Epithelial cell of proximal tubule (primary cell): ENCODE measurements at places on chromosomes 4 and X.

DNA sequence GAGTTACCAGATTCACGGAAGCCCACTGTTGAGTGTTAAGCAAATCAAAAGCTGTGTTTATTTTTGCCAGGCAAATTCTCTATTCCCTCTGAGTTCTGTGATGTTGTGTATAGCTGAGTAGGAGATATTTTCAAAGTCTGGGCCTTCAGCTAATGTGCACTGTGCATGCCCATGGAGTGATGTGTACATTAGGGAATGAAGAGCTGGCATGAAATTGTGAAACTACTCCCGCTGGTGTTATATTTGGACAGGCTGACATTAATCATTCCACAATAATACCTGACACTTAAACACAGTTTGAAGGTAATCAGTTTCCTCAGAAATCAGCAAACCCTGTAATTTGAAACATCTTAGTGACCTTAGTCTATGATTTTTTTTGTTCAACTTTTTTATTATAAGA lies 88.1 kb upstream of the MBNL3 start:
- no peak for DNase-seq

GRCh38 chrX:65993332-65993731 lies 46.5 kb downstream of the VSIG4 start:
- no peak for DNase-seq

- DNase-seq = no peak
Measured at GRCh38 chr4:113614414-113614813, 147.1 kb downstream of the CAMK2D start.

DNA sequence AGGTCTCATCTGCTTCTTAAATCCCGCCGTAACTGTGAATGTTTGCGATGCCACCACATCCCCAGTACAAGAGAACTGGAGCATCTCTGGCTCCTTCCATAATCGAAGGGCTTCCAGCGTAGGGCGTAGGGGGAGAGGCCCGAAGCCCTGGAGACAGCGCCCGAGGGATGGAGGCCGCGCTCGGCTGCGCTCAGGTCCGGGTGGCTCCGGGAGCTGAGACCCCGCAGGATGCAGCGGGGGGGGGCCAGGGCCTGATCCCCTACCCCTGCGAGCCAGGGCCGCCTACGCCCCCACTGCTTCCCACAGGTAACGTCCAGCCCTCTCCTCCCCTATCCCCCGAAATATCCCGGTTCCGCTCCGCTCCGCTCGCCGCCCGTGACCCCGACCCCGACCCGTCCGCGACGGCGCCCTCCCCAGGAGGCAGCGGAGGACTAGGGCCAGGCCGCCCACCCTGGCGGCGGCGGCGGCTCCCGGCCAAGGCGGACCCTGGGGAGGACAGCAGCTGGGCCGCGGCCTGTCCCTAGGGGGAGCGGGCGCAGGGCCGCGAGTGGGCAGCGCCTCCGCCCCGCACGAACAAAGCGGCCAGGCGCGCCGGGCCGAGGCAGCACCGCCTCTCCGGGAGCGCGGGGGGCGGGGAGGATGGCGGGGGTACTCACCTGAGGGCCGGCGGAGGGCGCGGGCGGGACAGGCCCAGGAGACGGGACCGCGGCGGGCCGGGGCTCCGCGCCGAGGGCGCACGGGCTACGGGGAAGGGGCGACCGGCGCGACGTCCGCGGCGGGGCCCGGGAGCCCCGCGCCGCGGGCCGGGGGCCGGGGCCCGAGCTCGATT lies 723 bp downstream of the WDFY3 start:
- no peak for DNase-seq

DNA sequence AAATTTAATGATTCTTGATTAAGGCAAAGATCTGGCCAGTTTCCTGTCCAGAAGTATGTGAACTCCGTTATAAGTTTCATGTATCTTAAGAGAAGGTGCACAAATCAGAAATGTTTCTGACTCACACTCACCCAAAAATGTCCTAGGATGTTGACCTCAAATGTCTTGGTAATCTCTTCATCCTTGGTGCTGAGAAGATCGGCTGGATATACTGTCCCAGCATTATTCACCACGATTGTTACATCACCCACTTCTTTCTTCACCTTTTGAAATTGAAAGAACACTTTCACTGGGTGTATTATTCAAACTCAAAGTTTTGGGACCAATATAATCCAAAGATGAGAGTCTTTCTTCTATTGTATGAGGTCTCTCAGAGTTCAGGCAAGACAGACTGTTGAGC lies 5.7 kb downstream of the HSD17B13 start:
- no peak for DNase-seq

GRCh38 chr4:141352331-141352730 lies 131.6 kb downstream of the ZNF330 start:
- no peak for DNase-seq

DNA sequence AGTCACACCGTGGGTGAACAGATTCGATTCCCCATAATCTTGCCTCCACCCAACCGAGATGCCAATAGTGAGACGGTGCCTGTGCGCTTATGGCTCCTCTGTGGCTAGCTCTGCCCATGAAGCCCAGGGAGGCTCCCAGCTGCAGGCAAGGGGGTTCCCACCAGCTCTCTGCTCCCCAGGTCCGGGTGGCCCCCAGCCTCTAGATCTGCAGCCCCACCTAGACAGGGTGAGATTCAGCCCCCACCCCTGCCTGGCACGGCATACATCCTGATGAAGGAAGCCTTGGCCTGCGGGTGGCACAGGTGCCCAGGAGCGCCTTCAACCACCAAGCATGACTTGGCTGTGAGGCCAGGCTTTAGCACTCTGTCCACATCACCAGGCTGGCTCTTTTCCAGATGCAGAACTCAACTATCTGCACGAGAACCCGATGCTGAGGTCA lies 40.6 kb downstream of the WDR1 start:
- DNase-seq = no peak

GRCh38 chrX:100720301-100720700 lies 11.6 kb downstream of the SYTL4 start:
- DNase-seq = no peak

DNA sequence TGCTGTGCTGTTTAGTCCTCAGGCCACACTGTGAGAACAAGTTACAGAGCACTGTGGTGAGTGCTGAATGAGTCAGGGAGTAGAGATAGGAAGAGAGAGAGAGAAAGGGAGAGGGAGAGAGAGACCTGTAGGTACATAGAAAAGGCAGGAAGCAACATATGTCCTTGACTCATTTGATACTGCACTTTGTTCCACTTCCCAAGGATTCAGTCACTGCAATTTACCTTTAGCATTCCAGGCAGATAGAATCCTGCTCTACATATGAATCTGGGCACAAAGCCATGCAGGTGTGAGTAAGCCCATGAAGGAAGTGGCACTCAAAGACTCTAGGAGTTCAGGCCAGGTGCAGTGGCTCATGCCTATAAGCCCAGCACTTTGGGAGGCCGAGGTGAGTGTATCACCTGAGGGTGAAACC lies 1.0 kb upstream of the DAPP1 start:
- DNase-seq = no peak

GRCh38 chr4:140149846-140150635 lies 3.9 kb downstream of the MAML3 start:
- DNase-seq = no peak

- peak; percentile 56 for DNase-seq
Measured at GRCh38 chr4:1842993-1843448, 12.9 kb downstream of the LETM1 start.

DNA sequence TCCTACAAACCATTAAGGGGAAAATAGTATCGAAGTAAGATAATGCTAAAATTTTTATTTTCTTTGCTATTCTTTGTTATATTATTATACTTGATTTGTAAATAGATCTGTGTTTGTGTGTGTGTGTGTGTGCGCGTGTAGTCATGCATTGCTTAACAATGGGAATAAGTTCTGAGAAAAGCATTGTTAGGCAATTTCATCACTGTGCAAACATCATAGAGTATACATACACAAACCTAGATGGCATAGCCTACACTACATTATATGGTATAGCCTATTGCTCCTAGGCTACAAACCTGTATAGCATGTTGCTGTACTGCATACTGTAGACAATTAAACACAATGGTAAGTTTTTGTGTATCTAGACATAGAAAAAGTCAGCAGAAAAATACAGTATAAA lies 17.1 kb downstream of the MTTP start:
- no peak for DNase-seq

GRCh38 chr4:42048394-42048793 lies 58.1 kb downstream of the SLC30A9 start:
- peak; percentile 18 for DNase-seq

- no peak for DNase-seq
Measured at GRCh38 chr4:172514801-172515200, 653.8 kb upstream of the GALNT7 start.

- DNase-seq = no peak
Measured at GRCh38 chr4:80014531-80014930, 58.5 kb downstream of the ANTXR2 start.

DNA sequence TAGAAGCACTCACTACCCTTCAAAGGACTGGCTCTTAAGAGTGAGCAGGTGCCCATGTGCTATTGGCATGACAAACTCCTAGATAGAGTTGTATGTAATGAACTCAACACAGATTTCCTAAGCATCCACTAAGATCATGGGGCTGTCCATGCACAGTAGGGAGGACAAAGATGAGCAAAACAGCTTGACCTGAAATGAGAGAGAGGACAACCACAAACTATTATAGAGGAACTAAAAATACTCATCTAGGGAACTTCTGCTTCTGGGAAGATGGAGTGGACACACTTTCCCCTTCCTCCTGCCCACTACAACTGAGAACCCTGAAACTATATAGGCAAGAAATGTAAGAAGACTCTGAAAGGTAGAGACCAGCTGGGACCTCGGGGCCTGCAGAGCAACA lies 20.8 kb upstream of the TMEM128 start:
- DNase-seq = no peak

GRCh38 chr4:89410687-89411086 lies 103.1 kb upstream of the GPRIN3 start:
- peak; percentile 70 for DNase-seq

- no peak for DNase-seq
Measured at GRCh38 chrX:130594453-130594916, 192.7 kb downstream of the RBMX2 start.

DNA sequence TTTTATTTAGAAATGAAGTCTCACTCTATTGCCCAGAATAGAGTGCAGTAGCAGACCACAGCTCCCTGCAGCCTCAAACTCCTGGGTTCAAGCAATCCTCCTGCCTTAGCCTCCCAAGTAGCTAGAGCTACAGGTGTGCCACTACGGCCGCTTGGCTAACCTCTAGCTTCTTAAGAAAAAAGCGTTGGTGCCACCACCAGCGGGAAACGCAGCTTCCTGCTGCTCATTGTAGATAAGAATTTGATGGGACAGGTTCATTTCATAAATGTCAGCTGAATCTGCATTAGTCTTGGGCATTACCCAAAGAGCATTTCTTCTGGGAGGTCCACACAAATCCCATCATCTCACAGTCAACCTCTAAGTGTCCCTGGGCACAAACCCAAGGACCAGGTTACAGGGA lies 33.2 kb upstream of the NAP1L5 start:
- DNase-seq = no peak

DNA sequence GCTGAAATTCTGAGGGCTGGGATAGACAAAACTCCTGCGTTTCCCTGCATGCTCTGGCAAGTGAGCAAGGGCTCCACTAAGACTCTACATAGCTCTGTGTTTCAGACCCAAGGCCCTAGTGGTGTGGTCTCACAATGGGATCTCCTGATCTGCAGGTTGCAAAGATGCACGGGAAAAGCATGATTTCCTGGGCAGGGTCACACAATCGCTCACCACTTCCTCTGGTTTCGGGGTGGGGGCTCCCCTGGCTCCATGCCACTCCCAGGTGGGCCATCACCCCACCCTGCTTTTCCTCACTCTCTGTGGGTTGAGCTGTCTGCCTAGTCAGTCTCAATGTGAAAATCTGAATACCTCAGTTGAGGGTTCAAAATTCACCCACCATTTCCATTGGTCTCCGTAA lies 111.5 kb downstream of the KLF8 start:
- DNase-seq = no peak

DNA sequence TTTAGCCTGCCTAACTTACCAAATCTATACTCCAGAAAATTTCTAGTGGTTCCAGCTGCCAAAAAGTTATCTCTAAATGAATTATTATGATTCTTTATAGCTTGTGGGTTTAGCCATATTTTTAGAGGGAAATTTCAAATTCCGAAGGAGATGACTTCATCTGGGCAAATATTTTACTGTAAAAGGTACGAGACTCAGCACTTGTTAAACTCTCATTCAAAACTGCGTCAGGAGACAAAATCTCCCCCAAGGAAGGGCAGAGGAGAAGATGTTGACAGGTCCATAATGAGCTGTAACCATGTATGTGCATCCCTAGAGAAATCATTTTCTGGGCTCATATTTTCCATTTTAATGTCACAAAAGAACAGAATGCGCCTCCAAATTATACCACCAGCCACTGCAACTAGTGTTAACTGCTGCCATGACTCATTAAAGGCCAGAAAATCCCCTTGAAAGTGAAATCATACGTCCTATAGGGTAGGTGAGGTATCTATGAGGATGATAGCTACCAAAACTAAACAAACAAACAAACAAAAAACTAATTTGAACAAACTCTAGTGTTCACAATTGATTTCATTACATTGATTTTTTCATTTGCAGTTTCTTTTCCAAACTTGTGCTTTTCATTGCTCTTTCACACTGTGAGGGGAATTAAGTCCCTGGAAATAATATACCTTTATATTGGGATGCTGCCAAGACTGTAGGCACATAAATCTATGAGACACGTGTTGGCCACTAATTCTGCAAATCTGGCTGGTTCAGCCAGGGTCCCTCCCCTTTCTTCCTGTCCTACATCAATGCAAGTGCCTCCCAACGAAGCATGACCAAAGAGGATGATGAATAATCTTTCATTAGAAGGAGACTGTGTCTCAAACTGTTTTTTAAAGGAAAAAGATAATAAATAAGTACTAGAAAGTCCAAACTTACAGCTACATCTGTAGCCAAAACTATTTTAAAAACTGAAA lies 85.8 kb downstream of the ARHGAP6 start:
- no peak for DNase-seq

DNA sequence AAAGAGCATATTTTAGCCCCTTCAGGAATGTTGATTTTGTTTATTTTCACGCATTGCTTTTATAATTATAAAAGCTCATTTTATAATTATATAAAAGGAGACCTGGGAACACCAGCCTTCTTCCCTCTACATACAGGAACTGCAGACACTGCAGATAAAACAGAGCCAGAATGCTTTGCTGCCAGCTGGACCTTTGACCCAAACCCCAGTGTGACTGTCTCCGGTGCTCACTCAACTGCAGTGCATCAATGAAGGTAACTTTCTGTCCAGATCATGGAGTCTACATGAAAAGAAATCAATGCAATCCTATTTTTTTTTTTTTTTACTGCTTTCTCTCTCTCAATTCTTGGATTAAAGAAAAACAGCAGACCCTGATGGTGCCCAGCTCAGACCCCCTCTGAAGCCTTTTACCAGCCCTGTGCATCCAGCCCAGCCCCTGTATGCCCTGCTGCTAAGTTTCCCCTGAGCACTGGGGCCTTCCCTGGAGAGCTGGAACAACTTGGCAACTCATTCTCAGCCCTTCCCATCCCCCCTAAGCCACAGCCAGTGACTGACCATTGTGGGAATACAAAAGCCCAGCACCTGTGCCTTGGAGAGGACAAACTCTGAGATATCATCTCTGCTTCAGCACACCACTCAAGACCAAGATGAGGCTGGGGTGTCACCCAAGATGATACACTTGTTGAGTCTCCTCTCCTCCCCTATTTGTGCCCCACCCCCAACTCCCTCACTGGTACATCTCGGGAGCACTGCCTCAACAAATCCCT lies 182.1 kb downstream of the EVC2 start:
- DNase-seq = no peak

GRCh38 chr4:137363496-137363895 lies 168.8 kb downstream of the PCDH18 start:
- DNase-seq = no peak

GRCh38 chrX:120334151-120334550 lies 22.9 kb upstream of the TMEM255A start:
- no peak for DNase-seq
